HuH-7.5 (cell line): ENCODE measurements at places on chromosomes 16 and 17.

DNA sequence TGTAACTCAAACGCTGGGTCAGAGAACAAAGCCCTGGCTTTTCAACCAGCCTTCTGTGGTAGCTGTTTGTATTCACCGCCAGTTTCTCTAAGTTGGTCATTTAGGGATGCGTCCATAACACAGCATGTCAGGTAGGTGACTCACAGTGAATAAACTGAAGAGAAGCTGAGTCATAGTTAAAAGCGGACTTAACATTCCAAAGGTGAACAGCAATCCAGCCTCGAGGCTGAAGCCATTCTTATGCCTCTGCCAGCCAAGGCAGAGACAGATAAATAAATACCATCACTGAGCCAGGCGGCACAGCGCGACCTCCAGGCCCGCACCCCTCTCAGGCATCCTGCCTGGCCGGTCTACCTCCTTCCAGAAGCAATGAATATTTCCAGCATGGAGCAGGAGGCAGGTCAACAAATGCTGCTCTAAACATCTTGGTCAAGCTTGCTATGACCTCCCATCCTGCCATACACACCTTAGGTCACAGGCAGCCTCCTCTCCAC, 12.4 kb upstream of the CACNG4 start:
- peak; percentile 62 for DNase-seq

DNA sequence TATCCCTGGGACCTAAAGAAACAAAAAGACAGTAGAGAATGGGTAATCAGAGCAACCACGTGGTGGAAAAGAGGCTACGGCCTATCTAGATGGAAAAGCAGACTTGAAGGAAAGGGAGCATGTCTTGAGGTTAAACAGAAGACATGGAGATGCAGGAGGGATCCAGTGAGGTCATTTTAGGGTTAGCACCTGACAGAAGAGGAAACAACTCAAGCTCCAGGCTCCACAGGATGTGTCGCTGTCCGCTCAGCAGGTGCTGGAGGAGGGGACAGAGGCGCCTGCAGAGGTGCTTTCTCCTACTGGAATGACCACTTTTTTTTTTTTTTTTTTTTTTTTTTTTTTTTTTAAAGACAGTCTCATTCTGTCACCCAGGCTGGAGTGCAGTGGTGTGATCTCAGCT, 47.5 kb upstream of the CLEC3A start:
- no peak for DNase-seq

DNA sequence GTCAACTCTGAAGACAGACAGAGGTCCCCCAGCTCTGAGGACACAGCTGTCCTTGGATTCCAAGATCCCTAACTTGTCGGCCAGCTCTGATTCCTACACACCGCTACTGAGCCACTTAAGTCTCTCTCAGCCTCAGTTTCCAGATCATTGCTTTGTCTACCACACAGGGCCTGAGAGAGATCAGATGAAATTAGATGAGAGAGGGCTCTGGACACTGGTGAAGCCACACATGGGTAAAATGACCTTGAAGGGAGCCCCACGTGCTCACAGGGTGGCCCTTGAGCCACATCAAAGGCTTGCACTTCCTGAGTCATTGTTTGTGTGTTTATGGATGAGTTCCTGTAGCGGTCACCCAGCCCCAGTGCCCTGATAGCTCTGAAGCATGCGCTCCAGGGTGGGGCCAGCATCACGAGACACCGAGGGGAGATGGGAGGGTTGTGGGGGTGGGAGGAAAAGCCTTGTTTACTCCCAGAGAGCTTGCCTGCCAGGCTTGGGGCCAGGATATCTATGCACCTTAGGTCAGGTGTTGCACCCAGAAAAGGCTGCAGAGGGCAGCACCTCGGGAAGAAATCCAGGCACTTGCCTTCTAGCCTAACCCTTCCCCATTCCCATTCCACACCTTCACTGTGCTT, 32.7 kb upstream of the SLC6A2 start:
- DNase-seq: no peak

DNA sequence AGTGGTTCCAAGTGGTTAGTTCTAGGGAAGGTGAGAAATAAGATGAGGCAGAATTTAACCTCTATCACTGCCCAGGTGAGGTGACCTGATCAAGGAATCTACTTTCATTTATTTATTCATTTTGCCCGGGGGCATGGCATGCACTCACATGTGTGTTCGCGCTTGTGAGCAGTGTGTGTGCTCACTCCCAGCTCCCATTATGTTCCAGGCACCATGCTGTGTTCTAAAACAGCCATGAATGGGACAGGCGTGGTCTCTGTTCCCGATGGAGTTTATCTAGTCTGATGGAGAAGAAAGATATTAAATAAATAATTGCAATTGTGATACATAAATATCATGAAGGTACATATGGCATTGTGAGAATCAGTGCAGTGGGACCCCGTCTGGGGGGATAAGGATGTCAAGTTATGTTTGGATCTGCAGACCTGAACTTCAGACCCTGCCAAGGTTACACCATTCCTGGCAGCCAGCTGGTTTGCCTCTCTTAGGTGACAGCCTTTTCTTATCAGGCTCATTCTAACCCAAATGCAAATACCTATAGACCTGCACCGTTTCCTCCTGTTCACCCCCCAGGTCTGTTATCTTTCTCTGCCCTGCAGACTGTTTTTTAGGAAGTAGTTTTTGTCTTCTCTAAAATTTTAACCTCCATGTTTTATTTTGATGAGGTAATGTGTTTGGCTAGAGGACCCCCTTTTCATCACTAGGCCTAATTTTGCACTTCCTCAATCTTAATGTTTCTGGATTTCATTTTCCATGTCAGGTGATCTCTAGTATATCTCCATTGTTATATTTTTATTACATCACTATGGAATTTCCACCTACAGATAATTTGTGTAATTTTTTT, 11.8 kb downstream of the CYB5B start:
- DNase-seq: peak; percentile 31

DNA sequence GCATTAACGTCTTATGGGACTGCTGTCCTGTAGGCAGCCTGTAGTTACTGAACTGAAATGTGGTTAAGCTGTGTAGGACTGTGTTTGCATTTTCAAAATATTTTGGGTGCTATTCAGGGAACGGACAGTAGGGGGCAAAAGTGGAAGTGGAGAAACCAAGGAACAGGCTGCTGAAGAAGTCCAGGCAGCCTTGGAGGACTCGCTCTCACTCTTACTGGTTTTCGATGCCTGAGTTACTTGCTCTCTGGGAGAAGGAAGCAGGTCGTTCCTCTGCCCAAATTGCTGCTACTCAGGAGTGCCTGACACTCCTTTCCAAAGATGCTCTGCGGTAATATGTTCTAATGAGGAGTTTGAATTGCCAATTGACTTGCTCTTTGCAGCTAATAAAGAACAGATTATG, 64.5 kb upstream of the RBFOX1 start:
- no peak for DNase-seq

DNA sequence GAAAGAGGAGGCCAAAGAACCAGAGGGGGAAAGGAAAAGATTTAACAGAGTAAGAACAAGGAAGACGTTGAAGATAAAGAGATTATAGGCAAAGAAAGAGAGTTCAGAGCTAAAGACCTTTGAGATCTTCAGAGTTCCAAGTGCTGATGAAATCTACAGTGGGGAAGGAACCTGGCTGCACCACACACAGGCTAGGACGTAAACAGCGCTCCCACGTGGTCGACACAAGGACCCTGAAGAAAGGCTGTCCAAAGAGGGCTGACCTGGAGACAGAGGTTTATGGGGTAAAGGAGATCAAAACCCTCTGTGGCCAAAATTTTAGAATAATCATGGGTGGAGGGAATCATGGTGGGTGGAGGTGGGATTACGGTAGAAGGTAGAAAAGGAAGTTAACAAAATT, 121.6 kb downstream of the PMP22 start:
- no peak for DNase-seq

- no peak for DNase-seq
Observed at GRCh38 chr16:75319513-75320411, 68.3 kb upstream of the BCAR1 start.

DNA sequence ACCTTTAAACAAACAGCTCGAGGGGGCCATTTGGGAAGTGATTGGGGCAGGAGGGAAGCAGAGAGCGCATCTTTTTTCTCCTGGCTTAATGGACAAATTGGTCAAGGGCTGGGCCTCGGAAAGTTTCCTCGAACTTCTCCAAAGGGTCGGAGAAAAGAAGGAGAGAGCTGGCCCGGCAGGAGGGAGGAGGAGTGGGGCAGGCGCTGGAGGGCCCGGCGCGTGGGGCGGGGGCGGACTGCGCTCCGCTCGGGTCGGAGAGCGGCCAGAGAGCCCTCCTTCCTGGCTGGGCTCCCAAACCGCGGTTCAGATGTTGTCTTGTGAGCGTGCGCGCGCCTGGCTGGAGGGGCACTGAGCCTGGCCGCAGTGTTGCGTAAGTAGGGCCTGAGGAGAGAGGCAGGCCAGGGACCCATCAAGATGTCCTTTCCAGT, 1.2 kb downstream of the MMP2 start:
- DNase-seq: no peak

- DNase-seq: no peak
Observed at GRCh38 chr17:81191116-81191515, 25.1 kb upstream of the AATK start.

GRCh38 chr17:82003411-82004381, 19.0 kb downstream of the CENPX start:
- peak; percentile 45 for DNase-seq

DNA sequence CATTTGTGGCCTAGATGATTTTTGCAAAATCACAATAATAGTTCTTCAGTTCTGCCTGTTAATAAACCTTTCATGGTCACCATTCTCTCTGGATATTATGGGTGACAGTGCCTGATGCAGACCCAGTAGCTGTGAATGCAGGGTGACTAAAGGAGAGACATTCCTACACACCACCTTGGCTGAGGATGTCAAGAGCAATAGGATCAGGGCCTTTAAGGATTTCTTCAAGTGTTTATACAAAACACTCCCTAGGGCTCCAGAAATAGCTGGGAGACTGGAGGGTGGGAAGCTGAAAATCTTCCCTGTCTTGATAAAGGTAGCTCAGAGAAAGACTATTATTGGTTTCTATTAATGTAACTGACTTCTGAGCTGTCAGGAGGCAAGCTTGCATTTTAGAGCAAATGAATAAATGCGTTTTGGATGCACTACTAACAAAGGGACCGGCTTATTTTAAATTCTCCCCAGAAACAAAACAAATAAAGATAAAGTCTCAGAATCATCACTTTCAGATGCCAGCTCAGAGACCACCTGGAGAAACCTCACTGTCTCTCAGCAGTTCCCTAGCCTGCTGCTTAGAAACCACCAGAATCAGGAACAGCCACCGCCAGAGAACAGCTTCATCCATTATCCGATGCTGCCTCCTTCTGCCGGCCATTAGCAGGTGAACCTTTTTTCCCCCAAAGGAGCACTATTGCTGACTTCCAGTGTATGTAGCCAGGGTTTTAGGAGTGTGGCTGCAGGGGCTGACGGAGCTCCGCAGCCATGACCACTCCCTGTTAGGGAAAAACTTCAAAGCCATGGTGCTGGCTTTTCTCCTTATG, 171.4 kb upstream of the DYNLRB2 start:
- peak; percentile 28 for DNase-seq

- no peak for DNase-seq
Observed at GRCh38 chr16:8767176-8767575, 30.3 kb downstream of the TMEM186 start.

- DNase-seq: no peak
Observed at GRCh38 chr17:160336-160735, 21.1 kb downstream of the DOC2B start.

- DNase-seq: no peak
Observed at GRCh38 chr17:48513666-48514455, 16.9 kb downstream of the HOXB1 start.

GRCh38 chr17:30308406-30308805, 16.7 kb upstream of the BLMH start:
- DNase-seq: no peak

- DNase-seq: peak; percentile 79
Observed at GRCh38 chr17:65294181-65294719, 157.1 kb downstream of the RGS9 start.

DNA sequence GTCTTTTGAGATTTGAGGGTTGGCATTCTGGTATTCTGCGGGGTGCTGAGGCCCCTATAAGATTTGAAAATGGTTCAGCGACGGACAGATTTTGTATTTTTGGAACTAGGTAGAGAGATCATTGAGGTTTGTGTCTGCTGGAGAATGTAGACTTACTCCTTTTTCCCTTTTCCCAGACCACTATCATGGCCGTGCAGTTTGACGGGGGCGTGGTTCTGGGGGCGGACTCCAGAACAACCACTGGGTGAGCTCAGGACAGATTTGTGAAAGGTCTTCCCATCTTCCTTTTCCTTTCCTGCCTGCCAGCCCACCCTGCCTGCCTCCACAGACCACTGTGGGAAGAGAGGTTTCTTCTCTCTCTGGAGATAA, 572 bp downstream of the PSMB6 start:
- DNase-seq: no peak

GRCh38 chr17:40980596-40980995, 3.5 kb downstream of the KRT40 start:
- DNase-seq: no peak

GRCh38 chr17:17985555-17985954, 12.9 kb downstream of the DRC3 start:
- no peak for DNase-seq

DNA sequence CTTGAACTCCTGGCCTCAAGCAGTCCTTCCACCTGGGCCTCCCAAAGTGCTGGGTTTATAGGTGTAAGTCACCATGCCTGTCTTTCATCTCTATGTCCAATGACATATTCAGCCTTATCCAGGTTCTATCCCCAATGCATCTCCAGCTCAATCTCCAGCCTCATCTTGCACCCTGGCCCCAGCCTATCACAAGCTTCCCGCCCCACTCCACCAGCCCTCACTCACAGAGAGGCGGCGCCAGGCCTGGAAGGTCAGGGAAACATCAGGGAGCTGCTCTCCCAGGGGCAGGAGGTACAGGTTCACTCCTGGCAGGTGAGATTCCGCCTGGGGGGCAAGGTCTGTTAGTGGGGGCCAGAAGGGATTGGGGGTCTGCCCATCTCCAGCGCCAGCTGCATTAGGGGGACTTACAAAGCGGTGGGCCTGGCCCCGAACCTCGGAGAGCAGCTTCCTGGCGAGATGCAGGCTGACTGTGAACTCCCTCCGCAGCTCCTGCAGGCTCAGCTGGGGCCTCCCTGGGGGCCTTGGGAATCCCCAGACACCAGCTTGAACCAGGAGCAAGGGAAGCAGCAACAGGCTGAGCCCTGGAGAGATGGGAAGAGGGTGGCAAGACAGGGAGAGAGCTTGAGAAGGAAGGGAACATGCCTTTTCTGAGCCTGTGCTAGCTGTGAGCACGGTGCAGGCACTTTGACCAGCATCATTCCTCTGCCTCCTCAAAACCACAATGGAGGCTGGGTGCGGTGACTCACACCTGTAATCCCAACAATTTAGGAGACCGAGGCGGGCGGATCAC, 3.0 kb downstream of the IL27 start:
- DNase-seq: no peak

- DNase-seq: no peak
Observed at GRCh38 chr17:2978116-2978515, 85.3 kb downstream of the OR1D5 start.

DNA sequence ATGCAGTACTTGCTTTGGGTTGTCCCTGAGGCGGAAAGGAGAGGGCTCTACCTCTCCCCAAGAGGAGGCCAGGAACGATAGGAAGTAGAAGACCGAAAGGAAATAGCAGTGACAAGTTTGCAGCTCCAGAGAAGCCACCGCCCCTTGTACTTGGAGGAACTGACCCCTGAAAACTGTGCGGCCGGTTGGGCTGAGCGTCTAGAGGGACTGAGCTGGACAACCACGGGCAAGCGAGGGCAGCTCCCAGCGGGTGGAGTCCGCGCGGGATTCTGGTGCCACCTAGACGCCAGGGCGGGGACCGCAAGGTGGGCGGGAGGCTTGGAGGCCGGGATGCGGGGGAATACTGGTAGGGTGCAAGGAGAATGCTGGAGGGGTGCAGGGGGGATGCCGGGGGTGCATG, 1.3 kb upstream of the SLC6A4 start:
- DNase-seq: peak; percentile 92

- no peak for DNase-seq
Observed at GRCh38 chr17:65743308-65743655, 181.8 kb upstream of the AXIN2 start.

GRCh38 chr17:79465011-79465680, 145.7 kb downstream of the RBFOX3 start:
- DNase-seq: no peak
